ENCODE measurements at places on chromosomes 11 and 22.

DNA sequence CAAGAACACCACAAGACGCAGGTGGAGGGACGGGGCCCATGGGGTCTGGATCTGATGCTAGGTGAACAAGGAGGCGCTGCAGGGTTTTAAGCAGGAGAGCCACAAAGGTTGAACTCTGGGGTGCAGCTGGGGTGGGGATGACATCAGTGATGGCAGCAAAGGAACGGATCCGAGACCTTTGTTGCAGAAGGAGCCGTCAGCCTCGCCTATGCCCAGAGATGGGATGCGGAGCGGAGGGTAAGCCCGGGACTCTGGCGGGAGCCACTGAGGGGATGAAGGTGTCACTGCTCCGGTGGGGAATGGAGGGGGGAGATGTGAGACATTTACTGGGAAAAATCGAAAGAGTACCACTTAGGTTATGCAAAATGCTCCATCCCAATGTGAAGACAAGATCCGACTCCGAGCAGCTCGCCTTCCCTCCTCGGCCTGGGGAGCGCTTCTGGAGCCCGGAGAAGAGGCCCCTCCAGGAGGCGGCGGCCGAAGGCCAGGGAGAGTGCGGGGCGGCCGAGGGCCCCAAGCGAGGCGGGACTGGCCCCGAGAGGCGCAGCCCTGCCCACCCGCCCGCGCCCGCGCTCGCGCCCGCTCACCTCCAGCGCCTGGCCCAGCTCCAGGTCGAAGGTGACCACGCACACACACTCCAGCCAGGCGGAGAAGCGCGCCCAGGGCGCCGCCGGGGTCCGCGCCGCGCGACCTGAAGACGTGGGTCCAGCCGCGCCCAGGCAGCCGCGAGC, 422 bp downstream of the DENND6B start:
- no peak for DNase-seq

DNA sequence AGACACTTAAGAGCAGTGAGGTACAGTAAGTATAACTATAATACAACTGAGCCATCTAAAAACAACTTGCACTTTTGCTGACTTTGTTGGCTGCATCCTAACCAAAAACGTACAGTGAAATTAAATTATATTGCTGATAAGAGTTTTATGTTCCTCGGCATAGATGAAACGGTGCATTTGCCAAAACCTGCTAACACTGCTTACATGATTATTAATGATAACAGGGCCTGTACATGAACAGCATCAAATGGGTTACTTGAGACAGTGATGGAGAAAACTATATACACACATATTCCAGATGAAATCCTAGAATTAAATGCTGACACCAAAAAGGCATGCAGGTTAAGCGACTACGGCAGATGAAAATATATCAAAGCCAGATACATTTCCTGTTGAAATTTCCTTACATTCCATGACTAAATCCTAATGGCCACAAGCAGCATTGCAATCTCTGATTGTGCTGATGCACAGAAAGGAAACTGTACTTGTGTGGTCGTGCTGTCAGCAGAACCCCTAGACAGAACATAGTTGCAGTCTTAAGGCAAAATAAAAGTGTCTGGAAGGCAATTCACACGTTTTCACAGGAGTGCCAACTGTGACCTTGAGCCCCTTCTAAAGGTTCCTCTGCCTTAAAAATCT, 143.9 kb downstream of the CADM1 start:
- DNase-seq: no peak

- no peak for DNase-seq
Measured at GRCh38 chr11:62075438-62075837, 48.4 kb upstream of the INCENP start.

- no peak for DNase-seq
Measured at GRCh38 chr11:88050247-88050646, 125.0 kb downstream of the RAB38 start.

DNA sequence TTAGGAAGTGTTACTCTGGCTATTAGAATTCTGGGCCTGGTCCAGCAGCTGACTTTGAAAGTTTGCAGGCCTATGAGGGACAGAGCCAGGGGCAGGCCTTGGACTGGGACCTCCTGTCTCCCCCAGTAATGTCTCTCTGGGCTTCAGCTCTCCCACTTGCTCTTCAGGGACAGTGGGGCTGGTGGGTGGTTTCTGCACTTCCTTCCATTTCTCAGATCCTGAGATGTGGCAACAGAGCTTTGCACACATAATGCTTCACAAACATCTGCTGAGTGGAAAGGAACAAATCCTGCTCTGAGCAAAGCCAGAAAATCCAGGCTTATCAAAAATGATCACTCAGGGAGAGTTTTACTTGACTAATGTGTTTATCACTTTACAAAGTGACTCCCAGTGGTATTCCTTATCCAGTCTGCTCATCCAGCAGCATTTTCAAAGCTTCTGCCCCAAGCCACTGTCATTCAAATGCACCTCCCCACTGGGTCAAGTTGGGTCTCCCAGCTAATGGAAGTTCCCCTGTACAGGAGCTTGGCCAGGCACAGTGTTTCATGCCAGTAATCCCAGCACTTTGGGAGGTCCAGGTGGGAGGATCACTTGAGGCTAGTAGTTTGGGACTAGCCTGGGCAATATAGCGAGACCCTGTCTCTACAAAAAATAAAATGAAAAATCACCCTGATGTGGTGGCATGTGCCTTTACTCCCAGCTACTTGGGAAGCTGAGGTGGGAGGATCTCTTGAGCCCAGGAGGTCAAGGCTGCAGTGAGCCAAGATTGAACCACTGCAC, 13.5 kb upstream of the OSBP2 start:
- DNase-seq: no peak

DNA sequence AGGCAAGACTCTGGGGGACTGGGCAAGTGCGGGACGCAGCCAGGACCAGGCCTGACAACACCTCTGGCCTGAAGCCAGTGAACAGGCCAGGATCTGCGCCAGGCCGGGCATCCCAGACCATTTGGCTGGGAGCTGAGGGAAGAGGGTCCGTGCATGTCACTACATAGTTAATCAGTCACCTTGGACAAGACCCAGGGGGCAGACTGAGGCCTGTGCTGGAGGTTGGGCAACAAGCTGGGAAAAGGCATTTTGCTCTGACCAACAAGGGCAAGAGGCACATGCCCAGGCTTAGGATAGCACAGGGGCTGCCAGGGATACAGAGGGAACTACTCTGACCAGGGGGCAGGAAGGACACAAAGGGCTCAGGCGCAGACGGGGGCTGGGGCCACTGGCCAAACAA, 7.0 kb upstream of the CHADL start:
- DNase-seq: no peak

DNA sequence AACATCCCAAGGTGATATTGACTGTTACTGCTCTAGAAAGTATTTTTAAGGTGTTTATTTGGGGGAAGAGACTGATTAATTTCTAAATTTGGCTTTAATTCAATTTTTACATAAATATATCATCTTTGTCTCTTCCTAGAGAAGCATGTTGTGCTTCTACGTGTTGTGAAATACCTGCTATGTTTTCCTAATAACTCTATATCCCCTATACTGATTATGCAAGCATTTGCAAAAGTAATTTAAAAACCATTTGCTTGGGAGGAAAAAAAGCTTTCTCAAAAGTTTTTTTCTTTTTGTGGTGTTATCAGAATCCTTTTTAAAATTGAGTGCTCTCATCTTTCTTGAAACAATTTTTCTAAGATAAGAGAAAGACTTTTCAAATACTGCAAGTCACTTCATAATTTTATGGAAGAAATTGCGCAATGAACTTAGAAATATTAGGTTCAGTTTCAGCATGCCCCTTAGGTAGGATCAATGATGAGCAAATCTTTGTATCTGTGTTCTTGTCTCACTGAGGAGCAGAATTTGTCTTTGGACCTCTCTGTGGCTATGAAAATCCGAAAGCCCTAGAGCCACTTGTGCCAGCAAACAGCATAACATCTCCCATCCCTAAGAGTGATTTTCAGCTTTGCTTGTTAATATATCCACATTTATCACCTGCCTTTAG, 7.4 kb upstream of the BLID start:
- no peak for DNase-seq

GRCh38 chr11:116330439-116331185, 442.2 kb downstream of the BUD13 start:
- DNase-seq: no peak
